ENCODE measurements at places on chromosomes 13 and 19.

DNA sequence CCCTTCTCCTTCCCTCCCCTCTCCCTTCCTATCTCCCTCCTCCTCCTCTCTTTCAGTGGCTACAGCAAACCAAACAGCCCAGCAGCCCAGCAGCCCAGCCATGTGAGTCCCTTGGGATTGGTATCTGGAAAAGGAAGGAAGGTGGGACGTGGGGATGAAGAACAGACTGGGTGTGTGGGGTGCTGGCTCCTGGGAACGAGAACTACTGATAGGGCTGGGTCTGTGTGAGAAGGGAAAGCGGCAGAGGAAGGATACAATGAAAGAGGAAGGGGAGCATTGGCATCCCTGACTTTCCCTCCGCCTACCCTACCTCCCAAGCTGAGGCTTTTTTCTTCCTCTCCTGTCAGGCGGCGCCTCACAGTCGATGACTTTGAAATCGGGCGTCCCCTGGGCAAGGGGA is 863 bp downstream of the AURKC start:
- no peak for DNase-seq

DNA sequence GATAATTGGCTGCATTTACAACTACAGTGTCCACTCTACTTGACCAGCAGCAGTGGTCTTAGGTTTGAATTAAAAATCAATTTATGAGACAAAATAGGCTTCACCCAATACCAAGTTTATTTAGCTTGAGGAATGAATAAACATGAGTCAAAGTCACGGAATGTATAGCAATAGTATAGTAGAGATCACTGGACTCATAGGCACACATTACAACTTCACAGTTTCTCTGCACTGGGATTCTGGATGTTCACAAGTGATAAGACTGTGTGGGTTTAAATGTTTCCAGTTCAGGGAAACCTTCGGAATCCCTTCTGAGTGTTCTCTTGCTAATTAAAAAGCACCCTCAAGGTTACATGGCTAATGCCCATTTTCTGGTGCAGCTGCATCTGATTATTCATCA is 1064.9 kb downstream of the SLITRK5 start:
- no peak for DNase-seq

GRCh38 chr13:52118595-52118994 is 10.3 kb downstream of the NEK5 start:
- no peak for DNase-seq

DNA sequence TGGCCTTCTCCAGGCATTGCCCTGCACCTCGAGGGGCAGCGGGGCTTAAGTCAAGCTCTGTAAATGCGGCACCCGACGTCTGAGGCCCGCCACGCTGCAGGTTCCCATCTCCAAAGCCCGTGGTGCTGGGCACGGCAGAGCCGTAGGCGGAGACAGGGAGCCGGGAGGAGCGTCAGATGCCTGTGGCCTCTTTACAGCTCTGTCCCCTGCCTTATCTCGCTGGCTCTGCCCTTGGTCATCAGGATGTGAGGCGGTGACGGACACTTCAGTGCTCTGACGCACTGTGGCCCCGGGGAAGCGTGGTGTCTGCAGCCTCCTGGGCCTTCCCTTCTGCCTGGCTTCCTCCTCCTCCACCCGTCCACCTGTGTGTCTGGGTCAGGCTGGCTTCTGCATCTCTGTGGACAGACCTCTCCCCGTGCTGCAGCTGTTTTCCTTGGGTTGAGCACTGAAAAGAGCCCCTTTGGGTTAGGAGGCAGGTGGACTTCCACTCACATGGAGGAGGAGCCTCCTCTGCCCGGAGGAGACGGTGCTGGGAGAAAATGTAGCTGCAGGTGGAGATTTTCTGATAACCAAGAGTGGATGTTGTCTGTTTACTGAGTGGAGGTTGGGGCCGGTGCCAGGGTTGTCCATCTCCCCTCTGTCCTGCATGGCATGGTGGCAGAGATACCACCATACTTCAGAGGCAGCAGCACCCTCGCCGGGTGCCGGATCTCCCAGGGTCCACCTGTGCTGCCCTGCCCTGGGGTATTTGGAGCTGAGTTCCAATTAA is 14.6 kb downstream of the MCF2L start:
- DNase-seq = no peak

DNA sequence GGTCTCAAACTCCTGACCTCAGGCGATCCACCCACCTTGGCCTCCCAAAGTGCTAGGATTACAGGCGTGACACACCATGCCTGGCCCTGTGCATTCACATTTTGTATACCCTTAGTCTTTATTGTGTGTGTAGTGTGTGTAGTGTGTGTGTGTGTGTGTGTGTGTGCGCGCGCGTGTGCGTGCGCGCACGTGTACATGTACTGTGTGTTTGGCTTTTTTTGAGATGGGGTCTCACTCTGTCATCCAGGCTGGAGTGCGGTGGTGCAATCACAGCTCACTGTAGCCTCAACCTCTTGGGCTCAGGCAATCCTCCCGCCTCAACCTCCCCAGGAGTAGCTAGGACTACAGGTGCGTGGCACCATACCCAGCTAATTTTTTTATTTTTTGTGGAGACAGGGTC is 22.1 kb downstream of the ITM2B start:
- DNase-seq = no peak

DNA sequence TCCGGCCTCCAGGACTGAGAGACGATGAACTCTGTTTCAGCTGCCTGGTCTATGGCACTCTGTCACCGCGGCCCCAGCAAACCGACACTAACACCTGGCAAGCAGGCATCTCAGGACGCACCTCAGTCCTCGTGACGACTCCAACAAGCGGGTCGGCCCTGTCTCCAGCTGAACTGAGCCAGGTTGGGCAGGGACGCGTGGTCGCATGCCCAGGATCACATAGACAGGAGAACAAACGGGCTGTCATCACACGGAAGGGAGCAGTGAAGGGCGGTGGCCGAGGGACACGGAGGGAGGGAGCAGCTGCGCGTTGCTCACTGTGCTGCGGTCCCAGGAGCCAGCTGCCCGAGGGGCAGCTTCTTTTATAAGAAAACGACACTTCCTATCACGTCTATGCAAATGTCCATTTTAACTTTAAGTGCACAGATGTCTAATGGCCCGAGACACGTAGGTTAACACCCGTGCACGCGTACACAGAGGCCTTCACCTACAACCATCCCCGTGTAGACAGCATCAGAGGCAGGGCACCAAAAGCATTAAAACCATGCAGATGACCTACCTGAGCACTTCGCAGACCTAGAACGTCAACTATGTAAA is 8.9 kb downstream of the SGTA start:
- DNase-seq = no peak

GRCh38 chr13:46382224-46382623 is 4.8 kb downstream of the RUBCNL start:
- peak; percentile 18 for DNase-seq

- no peak for DNase-seq
Measured at GRCh38 chr19:48398102-48398374, 4.6 kb downstream of the GRIN2D start.

DNA sequence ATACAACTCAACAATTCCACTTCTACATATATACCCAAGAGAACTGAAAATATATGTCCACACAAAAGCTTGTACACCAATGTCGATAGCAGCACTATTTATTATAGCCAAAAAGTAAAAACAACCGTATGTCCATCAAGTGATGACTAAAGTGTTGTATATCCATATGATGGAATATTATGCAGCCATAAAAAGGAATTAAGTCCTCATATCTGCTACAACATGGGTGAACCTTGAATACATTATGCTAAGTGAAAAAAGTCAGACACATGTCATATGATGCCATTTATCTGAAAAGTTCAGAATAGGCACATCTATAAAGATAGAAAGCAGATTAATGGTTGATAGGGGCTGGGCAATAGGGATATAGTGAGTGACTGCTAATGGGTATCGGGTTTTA is 204.5 kb downstream of the KCNRG start:
- no peak for DNase-seq

DNA sequence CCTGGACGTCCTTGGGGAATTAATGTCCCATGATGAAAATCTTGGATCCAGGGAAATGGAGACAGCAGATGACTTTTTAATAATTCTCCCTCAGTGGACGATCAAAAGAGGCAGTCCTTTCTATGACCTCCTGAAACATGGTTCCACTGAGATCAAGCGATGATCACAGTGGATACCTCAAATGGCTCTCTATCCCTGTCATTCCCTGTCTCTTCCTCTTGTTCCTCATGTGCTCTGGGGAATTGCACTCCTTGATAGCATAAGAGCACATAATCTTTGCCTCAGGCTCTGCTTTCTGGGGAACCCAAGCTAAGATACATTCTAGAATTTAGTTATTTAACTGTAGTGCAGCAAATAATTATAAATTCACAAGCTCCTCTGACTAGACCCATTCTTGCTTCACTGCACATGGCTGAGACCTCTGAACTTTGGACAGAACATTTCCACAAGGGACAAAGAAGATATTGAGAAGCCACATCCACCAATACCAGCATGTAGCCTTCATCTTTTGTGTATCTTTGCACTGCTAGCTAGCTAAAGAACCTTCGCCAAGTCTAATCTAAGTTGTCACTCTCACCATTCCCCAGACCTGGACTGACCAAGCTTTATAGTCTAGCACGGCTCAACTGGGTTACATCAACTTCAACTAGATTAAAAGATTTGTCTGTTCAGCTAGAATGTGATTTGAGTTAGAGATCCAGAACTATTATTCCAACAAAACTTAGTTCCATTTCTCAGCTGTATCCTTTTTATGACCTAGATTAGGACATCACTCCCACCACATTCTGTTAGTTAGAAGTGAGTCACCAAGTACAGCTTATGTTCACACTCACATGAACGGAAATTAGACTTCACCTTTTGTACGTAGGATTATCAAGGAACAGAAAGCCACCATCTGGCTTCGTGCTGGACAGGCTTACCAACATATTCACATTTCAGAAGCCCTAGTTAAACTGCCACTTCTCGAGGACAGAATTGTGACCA is 142.7 kb downstream of the SUCLA2 start:
- DNase-seq = no peak

DNA sequence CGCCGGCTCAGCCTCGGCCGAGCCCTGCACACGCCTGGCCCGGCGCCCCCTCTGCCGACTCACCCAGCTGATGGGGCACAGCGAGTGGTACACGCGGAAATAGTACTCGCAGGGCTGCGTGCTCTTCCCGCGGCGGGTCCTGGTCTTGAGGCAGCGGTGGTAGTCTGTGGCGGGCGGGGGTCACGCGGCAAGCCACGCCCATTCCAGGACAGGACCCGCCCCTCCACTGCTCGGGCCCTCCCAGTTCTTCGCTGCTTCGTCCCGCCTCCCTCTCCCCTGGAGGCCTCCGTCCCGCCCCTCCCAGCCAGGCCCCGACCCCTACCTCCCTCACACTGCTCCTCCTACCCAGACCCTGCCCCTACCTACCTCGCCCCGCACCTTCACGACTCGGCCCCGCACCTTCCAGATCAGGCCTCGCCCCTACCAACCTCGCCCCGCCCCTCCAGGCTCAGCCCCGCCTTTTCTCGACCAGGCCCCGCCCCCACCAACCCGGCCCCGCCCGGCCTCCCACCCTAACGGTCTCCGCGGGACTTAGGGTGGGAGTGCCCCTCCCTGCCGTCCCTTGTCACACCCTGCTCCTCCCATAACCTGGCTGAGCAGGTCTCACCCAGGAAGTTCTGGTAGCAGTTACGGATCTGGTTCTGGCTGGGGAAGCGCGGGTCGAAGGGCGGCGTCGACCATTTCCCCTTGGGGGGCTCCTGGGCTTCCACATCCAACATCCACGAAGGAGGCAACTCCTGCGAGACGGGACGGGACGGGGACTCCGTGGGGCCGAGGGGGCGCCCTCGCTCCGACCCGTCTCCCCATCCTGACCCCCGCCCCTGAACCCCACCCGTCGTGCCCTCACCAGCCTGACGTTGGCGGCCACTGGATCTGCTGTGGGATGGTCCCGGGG is 469 bp downstream of the COX6B2 start:
- DNase-seq = peak; percentile 55

GRCh38 chr19:2974342-2975041 is 2.9 kb upstream of the TLE6 start:
- no peak for DNase-seq

GRCh38 chr19:13017306-13018034 is 22.2 kb downstream of the NFIX start:
- DNase-seq = no peak

- no peak for DNase-seq
Measured at GRCh38 chr13:49980266-49980665, 16.6 kb upstream of the TRIM13 start.

DNA sequence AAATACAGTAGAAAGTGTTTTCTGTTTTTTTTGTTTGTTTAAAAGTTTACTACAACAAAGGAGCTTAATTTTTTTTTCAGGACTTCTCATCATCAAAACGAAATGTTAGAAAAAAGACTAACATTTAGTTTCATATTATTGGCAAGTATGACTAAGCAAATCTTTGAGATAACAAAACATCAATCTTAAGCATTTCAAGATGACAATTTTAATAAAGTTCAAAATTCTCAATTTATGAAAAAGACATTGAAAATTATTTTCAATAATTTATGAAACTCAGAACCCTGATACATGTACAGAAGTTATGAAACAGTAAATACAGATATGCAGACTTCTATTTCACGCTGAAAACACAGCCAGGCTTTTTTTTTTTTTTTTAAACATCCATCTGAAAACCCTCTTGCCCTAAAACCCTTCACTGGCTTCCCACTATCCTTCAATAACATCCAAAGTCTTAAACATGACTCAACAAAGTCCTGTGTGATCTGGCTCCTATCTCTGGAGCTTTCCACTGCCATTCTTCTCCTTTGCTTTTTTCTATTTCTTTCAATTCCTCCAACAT is 3.9 kb downstream of the RBM26 start:
- no peak for DNase-seq

GRCh38 chr13:33859691-33860303 is 41.8 kb downstream of the RFC3 start:
- no peak for DNase-seq

- peak; percentile 59 for DNase-seq
Measured at GRCh38 chr19:49469828-49470614, 4.0 kb upstream of the FLT3LG start.

GRCh38 chr13:99624936-99625540 is 123.8 kb downstream of the TM9SF2 start:
- DNase-seq = no peak

DNA sequence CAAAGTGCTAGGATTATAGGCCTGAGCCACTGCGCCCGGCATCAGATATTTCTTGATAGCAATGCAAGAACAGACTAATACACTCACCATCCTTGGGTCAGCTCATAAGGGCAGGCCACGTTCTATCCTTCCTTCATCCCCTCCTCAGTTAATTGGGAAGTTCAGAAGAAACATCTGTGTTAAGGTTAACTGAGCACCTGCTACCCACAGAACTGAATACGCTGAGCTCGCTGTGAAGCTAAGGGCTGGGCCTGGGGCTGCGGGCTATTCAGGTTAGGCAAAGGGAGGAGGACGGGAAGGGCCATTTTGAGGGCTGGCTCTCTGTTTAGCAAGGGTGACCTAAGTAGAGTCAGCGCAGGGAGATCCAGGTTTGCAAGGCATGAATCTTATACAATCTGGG is 43.0 kb upstream of the UQCRFS1 start:
- DNase-seq = no peak

DNA sequence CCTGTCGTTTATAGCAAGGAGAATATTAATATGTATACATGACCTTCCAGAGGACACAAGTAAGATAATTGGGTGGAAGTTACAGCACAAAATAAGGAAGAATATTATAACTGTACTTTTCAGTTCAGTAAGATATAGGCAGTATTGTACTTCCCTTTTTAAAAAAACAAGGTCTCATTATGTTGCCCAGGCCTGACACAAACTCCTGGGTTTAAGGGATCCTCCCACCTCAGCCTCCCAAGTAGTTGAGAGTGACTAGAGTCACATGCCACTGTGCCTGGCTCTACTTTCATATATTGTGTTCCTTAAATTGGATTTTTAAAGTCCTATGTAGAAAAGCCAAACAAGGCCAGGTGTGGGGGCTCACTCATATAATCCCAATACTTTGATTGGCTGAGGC is 19.5 kb upstream of the MAB21L1 start:
- no peak for DNase-seq
